ENCODE measurements at places on chromosomes 2 and 18. TPM values are rescaled to one million over a fixed set of nuclear protein-coding genes. Genes with fewer than 3 reads are reported as not detected.

DNA sequence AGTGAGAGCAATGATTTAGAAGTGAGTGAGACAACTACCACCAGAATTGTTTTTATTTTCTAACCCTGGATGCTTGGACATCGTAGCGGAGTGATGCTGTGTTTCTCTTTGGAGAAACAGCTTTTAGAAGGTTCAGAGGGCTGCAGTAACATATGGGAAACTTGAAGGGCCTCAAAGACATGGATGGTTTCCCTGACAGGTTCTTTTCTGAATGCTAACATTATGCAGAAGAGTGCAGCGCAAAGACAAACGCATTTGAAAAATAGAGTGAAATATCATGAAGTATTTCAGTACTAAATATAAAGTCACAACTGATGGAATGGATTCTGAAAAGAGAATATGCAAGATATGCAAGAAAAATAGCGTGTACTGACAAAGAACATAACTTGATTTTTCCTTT lies 385.1 kb upstream of the DSEL start:
- DNase-seq, result no peak

GRCh38 chr2:204000446-204000845 lies 63.9 kb downstream of the ICOS start:
- no peak for DNase-seq

DNA sequence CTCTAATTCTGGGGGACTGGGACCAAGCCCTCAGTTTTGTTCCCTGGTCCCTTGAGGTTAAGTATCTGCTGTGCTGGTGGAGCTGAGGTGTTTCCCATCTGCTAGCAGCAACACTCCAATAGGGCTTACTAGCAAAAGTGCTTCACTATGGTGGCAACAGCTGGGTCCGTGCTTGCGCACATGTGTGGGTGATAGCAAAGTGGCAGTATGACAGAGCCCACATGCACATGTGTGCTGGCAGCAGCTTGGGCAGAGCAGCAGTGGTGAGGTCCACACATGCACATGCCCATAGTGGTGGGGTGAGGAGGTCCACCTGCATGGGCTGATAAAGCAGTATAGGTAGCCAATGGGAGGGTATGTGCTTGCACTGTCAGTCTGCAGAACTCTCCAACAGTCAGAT lies 1723.7 kb downstream of the SUCLG1 start:
- no peak for DNase-seq

DNA sequence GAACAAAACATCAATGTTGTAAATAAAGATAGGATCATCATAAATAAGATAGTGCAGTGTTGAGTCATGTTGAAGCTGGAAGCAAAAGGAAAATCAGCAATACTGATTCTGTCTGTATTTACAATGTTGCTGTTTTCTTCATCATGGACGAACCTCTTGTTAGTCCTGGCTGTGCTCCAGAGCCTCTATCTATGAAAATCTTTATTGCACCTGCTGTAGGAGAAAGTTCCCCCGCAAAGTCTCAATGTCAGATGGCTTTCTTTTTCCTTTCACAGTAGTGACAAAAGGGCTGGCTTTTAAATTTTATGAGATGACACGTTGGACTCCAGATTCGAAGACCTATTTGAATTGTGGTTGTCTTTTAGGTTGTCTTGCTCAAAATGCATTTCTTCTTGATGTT lies 98.5 kb upstream of the LRRTM1 start:
- no peak for DNase-seq

DNA sequence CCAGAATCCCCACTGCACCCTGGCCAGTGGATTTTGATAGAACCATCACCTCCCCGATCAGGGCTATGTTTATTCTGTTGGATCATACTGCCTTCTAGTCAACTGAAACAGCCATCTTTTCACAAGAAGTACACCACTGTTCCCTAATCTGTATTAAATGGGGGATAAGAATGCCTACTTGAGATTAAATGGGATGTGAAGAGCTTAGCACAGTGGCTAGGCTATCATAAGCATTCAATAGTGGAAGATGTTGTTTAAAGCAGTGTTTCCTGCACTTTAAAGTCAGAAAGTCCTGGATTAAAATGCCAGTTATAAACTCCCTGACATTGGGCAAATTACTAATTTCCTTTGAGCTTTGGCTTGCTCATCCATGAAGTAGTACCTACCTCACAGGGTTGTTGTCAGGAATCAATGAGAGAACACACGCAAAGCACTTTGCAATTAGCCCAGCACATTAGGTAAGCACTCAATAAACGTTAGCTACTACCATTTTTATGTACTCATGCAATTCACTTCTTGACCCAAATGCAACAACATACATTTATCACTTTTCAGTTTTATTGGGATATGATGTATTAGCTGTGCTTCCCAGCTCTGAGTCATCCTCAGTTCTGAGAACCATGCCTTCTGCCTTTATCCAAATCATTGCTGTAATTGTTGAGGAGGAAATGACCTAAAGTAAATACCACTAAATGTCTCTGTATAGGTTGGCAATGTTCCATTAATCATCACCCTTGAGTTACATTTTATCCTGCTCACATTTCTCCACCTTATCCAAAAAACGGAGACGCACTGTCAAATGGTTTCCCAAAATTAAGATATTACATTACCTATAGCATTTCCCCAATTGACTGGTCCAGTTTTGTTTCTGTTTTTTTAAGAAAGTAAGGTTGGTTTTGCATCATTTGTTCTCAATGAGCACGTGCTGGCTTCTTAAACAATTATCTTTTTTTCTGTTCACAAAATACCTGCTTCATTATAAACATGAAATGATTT lies 2.1 kb downstream of the TMEM247 start:
- DNase-seq, result no peak

The SCYGR4 gene
- not detected for total RNA-seq

The CCDC74B gene
- 2.1 TPM for total RNA-seq

The UGT1A1 gene
- 26.7 TPM for total RNA-seq
